ENCODE measurements at places on chromosomes 12 and 14.

DNA sequence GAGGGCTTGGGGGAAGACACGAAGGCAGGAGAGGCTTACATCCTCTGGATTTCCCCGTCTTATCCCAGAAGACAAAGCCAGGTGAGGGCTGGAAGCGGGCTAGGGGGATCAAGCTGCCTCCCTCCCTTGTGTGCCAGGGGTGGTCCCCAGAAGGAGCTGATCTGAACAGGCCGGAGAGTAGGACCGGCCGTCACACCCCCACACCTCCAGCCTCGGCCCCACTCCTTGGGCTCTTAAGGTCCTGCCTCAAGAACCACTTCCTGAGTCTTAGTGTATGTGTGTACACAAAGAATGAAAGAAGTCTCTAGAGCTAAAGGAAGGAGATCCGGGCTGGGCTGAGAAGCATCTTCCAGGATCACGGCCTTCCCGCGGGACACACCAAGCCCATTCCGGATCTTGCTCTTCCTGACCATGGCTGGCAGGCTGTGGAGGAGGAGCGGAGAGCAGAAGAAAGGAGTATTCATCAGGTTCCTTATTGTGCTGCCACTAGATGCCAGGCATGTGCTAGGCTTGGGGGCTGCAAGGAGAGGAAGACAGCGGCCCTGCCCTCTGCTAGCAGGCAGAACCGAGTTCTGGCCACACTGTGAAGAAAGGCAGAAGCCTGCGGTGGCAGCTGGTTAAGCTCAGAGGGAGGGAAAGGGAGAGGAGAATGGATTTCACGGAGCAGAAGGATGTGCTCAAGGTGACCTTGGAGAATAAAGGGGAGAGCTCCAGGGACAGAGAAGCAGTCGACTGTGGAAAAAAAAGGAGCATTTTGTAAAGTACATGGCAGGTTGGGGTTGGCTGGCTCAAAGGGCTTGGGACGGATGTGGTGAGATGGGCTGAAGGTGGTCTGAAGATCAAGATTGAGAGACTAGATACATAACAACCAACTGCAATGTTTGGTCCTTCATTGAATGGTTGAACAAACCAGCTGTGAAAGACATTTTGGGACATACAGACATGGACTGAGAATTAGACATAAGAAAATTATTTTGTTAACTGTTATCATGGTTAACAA is 1.3 kb upstream of the CD63 start:
- DNase-seq = peak; percentile 60

DNA sequence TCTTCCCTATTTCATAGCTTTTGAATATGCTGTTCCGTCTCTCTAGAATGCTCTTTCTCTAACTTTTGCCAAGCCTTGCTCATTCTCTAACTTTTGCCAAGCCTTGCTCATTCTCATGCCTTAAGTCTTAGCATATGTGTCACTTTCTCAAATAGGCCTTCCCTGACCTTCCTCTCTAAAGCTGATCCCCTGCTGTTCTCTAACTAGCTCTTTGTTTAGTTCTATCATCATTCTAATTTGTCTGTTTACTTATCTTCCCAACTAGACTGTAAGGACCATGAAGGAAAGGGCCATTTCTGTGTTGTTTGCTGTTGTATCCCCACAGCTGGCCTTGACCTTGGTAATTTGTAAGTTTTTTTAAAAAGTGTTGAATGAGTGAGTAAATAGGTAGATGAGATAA is 71.1 kb downstream of the ZNF641 start:
- DNase-seq = no peak

DNA sequence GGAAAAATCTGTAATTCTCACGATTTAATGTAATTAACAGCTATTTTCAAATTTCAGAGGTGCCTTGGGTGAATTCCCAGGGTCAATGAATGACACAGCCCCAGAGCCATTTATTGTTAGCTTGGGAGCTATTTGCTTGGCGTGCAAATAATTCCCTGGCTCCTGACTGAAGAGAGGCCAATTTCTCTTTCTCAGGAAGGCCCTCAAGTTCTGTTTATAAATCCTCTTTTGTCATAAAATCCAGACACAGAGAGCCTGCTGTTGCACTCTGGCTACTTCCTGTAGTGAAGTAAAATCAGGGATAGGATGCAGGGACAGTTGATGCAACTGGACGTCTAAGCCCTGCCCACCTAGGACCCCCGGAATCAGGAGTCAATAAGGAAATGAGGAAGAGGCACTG is 154.3 kb downstream of the TMX1 start:
- no peak for DNase-seq

- DNase-seq = peak; percentile 72
Measured at GRCh38 chr12:120639771-120640721, at the start of gene CABP1. Gene CABP1 (plus strand): TSS chr12:120640626. CDS start chr12:120640686, 60 bp downstream.

DNA sequence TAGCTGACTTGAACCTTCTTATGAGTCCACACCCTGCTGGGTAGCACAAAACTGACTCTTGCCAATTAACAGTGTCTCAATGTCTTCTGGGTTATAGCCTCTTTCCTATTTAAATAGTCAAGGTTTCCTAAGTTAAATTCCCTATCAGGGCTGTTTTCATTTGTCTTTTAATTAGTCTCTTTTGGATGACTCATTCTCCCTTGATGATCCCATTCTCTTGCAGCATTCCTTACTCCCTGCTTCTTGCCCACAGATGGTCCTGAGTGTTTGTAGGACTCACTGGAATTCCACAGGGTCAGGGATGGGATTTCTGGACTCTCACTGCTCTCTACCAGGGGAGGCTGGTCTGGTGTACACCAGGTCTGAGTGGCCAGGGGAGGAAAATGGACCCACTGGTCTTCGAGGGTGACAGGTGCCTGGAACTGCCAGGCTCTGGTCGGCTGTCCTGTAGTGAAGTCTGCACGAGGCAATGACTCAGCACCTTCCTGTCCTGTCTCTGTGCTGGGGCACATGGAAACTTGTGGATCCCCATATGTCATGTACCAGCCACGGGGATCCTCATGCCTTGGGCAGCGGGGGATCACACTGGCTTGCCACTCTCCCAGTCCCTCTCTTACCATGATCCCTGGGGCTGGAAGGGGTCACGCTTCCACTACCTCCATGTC is 236.5 kb upstream of the PELI2 start:
- DNase-seq = no peak

DNA sequence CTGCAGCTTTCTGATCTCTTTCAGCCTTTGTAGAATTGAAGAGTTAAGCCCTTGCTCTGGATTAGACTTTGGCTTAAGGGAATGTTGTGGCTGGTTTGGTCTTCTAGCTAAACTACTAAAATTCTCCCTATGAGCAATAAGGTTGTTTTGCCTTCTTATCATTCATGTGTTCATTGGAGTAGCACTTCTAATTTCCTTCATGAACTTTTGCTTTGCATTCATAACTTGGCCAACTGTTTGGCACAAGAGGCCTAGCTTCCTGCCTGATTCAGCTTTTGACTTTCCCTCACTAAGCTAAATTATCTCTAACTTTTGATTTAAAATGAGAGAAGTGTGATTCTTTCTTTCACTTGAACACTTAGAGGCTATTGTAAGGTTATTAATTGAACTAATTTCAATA is 384.3 kb downstream of the RAD51B start:
- no peak for DNase-seq

DNA sequence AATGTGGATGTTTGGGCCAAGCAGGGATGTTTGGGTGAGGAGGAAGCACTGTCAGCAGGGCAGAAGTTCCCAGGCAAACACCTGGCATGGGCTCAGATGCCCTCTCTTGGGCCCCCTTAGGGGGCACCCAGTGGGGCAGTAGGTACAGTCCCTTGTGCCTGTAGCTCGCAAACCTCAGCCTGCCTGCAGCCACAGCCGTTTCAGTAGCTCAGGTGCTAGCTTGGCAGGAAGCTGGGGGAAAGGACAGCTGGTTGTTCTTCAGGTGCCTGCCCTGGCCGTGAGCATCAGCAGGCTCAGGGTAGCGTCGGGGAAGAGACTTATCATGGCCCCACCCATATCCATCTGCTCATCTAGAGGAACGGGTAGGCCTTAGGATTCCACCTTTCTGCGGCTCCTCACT is 67.5 kb downstream of the B4GALNT3 start:
- DNase-seq = no peak

DNA sequence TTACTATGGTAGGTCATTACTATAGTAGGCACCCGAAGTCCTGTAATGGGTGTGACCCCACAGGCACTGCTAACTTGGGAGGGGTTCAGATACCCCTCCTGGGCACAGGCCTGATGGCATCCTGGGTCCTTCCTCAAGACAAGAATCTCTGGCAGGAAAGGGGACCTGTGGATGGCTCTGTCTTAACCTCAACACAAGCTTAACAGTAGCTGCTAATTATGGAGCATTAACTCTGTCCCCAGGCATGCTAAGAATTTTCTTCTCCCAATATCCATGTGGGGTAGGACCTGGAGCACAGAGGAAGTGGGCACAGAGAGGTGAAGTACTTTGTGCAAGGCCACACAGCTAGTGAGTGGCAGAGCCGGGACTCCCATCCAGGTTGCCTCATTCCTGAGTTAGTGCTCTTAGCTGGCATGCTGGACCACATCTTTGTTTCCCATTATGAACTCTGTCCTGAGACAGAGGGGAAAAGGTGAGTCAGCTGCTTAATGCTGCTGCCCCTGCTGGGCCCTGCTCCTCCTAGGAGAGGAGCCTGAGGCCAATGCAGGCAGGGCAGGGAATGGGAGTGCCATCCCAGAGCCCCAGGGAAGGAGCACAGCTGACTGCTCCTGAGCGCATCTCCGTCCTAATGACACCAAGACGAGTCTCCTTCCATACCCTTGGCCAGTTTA is 32.1 kb downstream of the GALNT16 start:
- DNase-seq = no peak

DNA sequence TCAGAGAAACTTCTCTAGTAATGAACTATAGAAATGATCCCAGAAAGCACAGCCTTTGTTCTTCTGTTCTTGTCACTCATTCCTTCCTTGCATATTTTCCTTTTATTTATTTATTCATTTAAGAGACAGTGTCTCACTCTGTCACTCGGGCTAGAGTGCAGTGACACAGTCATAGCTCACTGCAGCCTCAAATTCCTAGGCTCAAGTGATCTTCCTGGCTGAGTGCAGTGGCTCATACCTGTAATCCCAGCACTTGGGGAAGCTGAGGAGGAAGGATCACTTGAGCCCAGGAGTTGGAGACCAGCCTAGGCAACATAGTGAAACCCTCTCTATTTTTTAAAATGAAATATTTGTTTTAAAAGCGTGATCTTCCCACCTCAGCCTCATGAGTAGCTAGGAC is 11.5 kb downstream of the TECPR2 start:
- DNase-seq = no peak

DNA sequence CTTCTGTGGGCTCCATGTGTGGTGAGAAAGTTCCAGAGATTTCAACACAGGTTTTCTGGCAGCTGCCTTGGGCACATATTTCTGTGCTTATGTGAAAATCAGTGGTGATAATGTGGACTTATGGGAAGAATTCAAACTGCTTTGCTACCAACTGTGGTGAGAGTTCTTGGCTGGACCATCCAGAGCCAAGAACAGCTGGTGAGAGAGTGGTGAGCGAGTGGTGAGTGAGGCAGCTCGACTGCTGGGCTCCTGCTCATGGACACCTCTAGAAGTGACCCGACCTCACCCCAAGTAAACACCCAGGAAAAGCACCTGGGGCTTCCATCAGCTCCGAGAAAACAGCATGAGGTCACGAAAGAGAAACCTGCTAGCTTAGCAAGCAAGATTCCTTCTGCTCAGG is 106.4 kb downstream of the PIWIL1 start:
- DNase-seq = no peak

GRCh38 chr14:99747167-99747566 is 46.0 kb upstream of the EML1 start:
- no peak for DNase-seq

- no peak for DNase-seq
Measured at GRCh38 chr12:46557539-46558373, 185.2 kb upstream of the SLC38A2 start.

GRCh38 chr12:75955251-75955650 is 76.3 kb downstream of the PHLDA1 start:
- no peak for DNase-seq

DNA sequence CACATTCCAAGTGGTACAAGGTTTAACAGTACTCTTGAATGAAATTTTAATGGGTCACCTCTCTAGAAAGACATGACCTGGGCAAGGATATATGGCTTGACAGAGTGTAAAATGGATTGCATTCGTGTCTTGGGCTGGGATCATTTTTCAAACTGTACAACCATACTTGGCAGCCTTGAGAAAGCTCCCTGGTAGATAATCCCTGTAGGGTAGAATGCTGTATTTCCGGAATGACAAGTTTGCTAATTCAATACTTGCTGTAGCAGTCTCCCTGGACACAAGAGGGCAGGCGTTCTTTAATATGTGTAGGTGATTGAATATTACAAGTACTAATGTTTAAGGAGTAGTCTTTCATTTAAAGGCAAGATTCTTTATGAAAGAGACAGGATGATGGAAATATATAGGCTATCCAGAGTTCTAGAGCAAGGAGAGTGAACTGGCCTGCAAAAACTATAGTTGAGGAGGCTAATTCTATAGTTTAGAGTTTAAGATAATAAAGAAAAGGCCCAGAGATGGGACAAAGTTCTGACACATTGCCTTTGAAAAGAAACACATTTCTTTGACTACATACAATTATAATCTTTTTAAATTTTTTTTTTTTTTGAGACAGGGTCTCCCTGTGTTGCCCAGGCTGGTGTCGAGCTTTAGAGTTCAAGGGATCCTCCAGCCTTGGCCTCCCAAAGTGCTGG is 53.4 kb downstream of the PLBD1 start:
- DNase-seq = no peak

GRCh38 chr14:92457016-92457565 is 56.5 kb upstream of the RIN3 start:
- DNase-seq = no peak

- no peak for DNase-seq
Measured at GRCh38 chr12:15732341-15733061, 56.7 kb downstream of the EPS8 start.

DNA sequence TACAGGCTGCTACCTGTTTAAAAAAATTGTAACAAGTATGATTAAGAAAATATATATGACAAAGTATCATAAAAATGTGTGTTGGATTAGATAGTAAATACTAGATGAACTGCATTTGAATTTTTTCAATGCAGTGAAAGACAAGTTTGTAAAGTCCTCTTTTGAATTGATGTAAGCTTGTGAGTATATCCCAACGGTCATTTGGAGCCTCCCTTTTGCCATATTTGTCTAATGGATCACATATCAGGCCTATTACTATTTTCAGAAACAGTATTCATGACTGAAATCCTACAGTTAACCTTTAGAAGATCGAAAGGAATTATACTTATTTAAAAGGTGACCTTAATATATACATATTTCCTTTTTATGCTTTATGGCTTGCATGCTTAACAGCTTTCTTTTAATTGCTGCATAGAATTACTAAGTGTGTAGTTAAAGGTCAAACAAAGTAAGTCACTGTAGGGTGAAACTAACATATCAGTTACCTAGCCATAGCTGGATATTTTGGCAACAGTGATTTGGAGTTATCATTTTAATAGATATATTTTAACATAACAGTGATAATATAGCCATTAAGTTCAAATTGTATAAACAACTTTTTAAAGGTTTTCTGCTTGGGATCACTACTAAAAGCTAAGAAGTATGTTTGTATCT is 53.6 kb downstream of the USP15 start:
- DNase-seq = no peak

Measured in glutamatergic neuron (in vitro differentiated cells).